Esophagus mucosa (tissue), 1 donor: ENCODE measurements at places on chromosomes 5 and 9.
A peak's percentile ranks its signal among the peaks of the same experiment; 100 is the strongest.

DNA sequence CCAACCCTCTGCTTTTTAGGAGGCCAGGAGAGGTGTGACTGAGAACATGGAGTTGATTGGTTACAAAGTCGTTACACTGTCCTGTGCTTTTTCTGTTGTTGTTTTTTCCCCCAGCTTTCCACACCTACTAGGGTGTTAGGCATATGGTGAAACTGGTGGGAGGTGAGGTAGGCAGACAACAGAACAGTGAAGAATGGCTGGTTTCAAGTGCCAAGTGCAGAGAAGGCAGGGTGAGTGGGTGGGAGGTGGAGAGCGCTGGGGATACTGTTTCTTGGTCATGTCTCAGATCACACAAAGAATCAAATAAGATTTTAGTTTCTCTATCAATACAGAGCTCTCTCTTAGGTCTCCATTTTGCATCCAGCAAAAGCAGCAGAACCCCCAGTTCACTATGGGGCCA, 2.2 kb upstream of the SPTAN1 start:
- no peak for ATAC-seq

DNA sequence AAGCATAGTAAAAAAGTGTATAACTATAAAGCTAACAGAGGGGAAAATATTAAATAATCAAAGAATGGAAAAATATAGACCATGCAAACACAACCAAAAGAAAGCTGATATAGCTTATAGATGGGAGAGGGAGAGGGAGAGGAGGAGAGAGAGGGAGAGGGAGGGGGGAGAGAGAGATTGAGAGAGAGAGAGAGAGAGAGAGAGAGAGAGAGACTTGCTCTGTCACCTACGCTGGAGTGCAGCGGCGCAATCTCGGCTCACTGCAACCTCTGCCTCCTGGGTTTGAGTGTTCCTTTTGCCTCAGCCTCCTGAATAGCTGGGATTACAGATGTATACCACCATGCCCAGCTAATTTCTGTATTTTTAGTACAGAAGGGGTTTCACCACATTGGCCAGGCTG, 110.6 kb downstream of the RAPGEF6 start:
- no peak for ATAC-seq

GRCh38 chr9:108722396-108722795, 133.4 kb downstream of the ACTL7B start:
- peak; percentile 41 for ATAC-seq

DNA sequence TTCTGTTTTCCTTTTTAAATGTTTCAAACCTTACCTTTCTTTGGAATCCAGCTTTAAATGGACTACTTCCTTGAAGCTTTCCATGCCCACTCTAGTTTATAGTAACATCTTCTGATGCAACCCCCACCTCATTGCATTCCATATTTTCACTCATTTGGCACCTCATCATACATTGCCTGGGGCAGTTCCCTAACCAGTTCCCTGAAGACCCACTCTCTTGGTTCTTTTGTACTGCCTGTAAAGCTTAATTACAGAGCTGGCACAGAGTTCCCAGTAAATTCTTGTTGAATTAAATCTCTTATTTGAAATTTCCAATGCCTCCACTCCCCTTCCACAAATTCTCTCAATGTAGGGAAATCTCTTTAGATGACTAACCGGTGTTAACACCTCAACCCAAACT, 257.2 kb downstream of the ARRDC3 start:
- ATAC-seq: no peak

- peak; percentile 40 for ATAC-seq
Observed at GRCh38 chr9:35618854-35619799, 914 bp upstream of the CD72 start.

DNA sequence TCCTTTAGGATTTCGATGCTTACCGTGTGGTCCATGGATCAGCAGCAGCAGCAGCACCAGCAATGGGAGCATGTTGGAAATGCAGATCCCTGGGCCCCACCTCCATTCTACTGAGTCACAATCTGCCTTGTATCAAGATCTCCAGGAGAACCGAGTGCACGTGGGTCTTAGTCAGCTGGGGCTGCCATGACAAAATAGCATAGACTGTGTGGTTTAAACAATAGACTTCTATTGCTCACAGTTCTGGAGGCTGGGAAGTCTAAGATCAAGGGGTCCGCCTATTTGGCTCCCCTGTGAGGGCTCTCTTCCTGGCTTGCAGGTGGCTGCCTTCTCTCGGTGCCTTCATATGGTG, 1.3 kb upstream of the PROP1 start:
- peak; percentile 48 for ATAC-seq

- no peak for ATAC-seq
Observed at GRCh38 chr5:52469420-52469819, 318.3 kb upstream of the ITGA1 start.

DNA sequence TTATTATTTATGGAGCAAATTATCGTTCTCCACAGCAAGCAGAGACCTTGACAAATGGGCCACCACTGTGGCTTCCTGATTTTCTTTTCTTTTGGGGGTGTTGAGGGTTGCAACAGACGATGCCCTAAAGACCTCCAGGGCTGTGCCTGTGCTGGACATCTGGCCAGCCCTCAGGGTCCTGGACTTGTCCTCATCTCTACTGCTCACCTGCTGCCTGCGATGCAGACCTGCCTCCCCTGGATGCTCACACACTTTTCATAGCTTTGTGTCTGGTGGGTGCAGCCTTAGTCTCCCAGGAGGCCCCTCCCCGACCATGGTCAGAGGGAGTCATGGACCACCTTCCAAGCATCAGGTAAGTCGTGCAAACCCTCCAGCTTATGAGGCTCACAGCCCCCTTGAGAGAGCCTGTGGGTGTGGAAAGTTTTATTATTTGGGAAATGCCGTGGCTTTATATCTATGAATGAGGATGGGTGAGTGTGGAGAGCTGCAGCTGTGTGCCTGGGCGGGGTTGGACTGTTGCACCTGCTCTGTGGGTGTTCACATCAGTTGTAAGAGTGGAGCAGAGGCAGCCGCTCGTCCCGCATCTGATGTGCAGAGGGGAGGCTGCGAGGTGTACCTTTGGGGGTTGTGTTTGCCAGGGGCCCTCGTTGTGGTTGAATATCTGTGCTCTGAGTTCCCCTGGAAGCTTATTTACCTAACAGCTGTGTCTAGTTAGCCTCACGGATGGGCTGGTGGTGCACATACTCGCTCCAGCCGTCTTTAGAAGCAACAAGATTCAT, 126.3 kb upstream of the IRX4 start:
- no peak for ATAC-seq

DNA sequence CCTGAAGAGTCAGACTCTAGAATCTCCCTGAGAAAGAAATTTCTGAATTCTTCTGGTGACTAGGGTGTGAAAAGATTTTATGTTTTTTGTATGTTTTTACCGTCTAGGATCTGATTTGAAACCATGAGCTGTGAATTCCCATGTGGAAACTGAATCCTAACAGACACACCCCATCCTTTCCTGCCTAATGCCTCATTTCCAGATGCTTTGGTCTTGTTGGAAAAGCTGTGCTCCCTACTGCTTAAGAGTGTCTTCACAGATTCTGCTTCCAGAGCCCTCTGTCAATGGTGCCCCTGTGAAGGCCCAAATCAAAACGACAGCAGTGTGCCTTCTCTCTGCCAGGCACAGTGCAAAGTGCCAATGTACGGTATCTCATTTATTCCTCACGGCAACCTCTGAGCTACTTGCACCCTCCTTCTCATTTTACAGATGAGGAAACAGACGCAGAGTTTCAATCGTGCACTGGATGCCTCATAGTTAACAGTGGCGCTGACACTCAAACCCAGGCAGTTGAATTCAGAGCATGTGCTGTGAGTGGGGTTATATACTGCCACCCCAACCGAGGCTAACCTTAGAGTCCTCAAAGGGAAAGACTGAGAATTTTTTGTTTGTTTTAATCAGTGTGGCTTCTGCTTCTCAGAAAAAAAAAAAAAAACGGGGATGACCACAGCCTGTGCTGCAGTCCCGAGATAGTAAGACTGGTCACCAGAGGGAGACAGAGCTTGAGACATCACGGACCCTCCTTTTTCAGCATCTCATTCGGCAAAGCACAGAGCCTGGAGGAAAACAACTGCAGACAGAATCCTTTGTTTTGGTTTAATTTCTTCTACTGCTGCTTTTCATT, 188.4 kb downstream of the SNCAIP start:
- peak; percentile 22 for ATAC-seq

DNA sequence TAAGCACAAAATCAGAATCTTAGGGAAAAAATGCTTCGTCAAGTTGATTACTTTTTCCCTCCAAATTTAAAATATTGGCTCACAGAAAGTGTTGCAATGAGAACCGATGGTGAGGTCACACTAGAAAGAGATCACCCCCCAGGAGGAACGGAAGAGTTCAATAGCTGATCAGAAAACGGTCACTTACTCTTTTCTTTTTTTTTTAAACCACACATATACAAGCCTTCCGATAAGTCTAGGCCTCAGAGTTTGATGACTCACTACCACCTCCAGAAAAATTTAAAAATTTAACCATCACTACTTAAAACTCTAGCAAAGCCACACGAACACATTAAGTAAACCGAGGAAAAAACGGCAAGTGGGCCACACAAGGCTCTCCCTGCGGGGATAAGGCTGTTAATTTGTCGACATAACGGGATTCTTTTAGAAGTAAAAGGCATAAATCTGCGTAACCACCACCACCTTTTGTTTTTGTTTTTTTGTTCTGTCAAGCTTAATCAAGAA, 1.2 kb downstream of the SURF4 start:
- ATAC-seq: no peak

- ATAC-seq: no peak
Observed at GRCh38 chr5:176171171-176171760, 67.0 kb upstream of the SIMC1 start.

GRCh38 chr5:138287246-138287645, 12.8 kb upstream of the GFRA3 start:
- no peak for ATAC-seq

DNA sequence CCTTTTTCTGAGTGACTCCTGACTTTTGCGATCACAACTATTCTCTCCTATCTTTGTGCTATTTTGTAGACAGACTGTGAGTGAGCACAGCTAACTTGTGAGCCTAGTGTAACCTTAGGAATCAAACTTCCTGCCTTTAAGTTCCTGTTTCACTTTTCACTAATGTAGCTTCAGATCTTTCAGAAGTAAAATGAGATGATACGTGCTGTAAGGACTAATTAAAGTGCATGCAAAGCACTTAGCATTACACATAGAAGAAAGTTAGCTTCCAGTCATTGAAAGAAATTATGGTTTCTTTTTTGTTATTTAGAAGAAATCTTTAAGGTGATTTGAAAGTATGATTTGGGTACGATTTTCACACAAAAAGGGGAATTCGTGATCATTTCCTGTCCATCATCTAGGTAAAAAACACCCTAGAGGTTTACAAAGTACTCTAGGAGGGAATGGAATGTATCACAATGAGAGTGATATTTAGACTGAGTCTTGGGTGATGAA, 122.7 kb downstream of the ST8SIA4 start:
- ATAC-seq: peak; percentile 20

- ATAC-seq: no peak
Observed at GRCh38 chr5:13540168-13540750, 404.2 kb downstream of the DNAH5 start.

GRCh38 chr5:114407783-114408182, 45.9 kb downstream of the KCNN2 start:
- no peak for ATAC-seq

GRCh38 chr5:133565993-133566392, 46.3 kb downstream of the FSTL4 start:
- ATAC-seq: no peak

DNA sequence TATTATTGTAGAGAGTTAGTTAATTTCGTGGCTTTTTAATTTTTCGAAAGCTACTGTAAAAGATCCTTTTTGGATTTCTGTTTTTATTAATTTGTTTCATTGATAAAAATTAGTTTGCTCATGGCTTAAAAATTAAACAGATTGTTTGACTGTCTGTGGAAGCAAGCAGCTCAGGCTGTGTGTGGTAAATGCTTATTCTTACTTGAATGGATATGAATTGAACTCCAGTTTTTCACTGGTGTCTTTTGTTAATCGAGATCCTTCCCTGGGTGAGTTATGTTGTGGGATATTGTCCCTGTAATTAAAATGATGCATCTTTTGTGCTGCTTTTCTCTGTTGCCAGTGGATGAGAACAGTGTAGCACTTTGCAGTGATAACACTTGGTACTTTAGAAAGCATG, 75.3 kb downstream of the PIK3R1 start:
- ATAC-seq: no peak

GRCh38 chr5:175098301-175098700, 345.7 kb downstream of the DRD1 start:
- ATAC-seq: no peak

DNA sequence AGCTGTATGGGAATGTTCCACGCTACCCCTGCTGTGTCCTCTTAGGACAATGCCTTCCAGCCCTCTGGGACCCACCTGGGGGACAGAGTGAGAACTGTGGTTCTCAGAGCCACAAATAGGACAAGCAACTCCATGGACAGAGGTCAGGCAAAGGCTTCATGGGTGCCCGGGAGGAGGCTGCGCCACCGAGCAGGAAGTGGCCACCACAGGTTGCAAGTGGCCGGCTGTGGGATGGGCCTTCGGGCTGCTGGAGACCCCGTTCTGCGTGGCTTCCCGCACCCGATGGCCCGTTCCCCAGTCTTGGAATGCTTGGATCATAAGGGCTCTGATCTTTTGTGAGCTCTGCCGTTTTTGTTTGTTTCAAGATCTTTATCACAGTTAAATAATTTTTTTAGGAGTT, 118.8 kb downstream of the BOD1 start:
- no peak for ATAC-seq

DNA sequence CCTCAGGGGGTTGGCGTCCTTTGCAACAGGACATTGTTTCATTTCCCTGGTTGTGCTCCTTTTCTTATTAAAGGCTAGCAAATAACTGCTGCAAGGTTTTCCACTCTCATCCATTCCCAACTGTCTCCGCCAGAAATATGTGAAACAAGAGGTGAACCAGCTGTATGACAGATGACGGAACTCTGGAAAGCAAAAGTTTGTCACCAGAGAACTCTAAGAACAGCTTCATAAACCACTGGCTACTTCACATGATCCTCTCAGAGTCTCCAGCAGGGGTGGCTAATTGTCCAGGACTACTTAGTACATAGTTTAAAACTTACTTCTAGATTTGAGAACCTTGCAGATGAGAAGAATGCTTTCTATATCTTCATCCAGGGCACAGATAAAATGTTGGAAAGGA, 195.9 kb upstream of the RAD23B start:
- ATAC-seq: no peak

GRCh38 chr5:148542812-148543211, 111.5 kb downstream of the HTR4 start:
- no peak for ATAC-seq

- no peak for ATAC-seq
Observed at GRCh38 chr5:173642191-173642816, 25.9 kb upstream of the BOD1 start.

DNA sequence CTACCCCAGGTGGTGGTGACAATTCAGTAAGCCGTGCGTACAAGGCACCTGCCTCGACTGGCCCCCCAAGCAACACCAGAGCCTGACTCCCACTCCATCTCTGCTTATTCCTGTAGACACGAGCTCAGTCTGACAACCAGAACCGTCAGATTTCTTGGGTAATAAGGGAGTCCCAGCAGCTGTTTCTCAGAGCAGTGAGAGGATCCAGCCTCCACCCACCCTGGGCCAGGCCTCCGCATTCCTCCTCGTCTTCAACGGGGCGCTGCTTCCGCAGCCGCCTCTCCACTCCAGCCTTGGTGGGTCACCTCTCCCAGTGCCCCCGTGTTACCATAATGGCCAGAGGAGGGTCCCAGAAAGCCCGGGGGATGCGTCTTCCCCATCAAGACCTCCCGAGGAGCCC, 27.7 kb upstream of the GFPT2 start:
- ATAC-seq: no peak
